ENCODE measurements at places on chromosomes 7 and 10.

GRCh38 chr7:112092709-112093395 is 113.3 kb downstream of the DOCK4 start:
- DNase-seq = no peak

DNA sequence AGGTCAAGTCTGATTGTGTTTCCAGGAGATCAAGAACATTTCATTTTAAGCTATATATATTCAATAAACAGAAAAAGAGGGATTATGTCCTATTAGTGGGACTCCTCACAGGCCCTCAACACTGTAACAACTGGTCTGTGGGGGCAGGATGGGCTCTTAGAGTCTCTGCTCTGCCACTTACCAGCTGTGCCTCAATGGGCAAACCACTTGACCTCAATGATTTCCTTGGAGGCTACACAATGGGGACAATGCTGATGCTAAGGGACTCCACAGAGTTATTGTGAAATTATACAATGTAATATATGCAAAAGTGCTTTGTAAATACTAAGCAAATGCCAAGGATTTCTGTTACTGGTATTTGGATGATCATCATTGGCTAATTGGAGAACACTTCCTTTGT is 33.2 kb upstream of the MXI1 start:
- no peak for DNase-seq

DNA sequence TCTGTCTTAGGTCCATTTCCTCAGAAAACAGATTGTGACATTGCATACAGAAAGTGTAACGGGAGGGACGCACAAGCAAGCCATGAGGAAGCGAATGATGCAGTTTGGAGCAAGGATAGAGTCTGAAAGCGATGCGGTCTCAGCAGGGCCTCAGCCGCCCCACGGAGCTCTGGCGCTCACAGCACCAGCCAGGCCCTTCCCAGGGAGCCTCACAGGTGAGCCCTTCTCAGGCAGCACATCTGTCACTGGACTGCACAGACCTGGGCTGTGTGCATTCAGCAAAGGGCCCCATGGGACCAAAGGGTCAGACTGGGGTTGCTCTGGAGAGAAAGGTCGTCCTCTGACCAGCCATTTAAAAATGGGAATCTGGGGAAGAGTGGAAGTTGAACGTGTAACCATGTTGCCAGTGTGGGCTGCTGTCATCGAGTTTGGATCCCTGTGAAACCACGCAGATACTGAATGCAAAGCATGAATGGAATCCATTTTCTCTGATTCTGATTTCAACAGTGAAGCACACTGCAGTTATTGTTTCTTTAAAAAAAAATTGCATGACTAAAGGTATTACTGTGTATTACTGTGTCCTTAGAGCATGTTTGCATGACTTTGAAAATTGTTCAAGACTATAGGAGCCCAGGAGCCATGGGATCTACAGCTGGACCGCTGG is 350.0 kb upstream of the AKR1E2 start:
- no peak for DNase-seq

DNA sequence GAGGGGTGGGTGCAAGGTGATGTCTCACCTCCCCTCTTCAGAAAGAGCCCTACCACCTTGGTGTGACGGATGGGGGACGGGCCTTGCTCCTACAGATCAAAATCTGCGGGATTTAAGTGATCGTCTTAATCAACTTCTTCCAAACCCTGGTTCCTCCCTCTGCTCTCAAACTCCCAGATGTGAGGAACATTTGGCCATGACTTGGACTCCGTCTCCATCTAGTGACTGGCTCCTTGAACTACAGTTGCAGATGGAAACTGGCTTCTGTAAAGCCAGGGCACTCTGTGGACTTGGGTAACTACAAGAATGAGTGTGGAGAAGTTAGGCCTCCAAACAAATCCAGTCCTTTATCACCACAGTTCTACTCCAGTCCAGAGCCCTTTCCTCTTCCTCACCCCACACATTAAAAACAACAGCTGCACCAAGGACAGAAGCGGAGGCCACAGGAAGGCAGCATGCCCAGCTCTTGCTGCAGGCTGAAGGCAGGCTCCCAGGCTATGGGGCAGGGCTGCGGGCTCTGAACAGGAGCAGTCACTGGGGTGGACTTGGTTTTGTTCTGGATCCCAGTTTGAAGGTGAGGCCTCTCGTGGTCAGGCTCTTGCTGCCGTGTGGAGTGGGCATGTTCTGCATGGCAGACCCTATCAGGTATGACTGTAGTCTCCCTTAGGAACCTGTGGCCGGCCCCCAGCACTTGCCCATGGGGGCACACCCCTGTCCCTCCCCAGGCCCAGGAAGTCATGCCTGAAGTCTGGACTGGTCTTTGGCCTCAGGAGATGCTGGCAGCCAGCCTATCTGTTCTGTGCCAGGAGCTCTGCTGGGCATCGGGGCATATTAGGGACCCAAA is 79.4 kb downstream of the VWC2 start:
- DNase-seq = peak; percentile 74

DNA sequence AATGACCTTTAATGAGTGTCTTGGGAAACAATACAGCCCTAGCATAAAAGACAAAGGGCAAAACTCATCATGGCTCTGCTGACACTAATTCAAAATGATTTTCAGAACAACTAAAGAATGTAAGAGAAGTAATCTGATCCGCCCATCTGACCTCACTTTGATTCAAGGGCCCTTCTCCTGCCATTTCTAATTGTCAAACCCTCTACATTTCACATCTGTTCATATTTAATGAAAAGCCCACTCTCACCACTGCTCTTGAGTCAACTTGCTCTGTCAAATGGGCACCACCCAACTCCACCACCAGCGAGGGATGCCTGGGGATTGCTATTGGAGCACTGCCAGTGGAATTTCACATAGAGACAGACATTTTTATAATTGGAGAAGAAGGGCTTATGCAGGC is 639.2 kb downstream of the KCNMA1 start:
- DNase-seq = no peak

DNA sequence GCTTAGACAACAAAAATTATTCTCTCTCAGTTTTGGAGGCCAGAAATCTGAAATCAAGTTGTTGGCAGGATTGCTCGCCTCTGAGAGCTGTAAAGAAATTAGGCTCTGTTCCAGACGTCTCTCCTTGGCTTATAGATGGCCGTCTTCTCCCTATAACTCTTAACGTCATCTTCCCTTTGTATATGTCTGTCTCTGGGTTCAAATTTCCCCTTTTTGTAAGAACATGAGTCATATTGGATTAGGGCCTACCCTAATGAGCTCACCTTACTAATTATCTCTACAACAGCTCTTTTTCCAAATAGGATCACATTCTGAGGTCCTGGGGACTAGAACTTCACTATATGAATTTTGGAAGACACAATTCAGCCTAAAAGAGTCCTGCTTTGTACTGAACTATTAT is 22.4 kb downstream of the GALNTL5 start:
- DNase-seq = no peak

- DNase-seq = no peak
These were observed 2.9 kb upstream of the RRP12 start for GRCh38 chr10:97404044-97404443.

GRCh38 chr7:22114440-22114981 is 168.8 kb upstream of the CDCA7L start:
- no peak for DNase-seq

GRCh38 chr10:131693766-131694165 is 207.0 kb upstream of the PPP2R2D start:
- no peak for DNase-seq

GRCh38 chr7:81624650-81625631 is 144.9 kb downstream of the HGF start:
- DNase-seq = no peak

- DNase-seq = peak; percentile 93
These were observed 16.5 kb downstream of the ANLN start for GRCh38 chr7:36406156-36406555.

DNA sequence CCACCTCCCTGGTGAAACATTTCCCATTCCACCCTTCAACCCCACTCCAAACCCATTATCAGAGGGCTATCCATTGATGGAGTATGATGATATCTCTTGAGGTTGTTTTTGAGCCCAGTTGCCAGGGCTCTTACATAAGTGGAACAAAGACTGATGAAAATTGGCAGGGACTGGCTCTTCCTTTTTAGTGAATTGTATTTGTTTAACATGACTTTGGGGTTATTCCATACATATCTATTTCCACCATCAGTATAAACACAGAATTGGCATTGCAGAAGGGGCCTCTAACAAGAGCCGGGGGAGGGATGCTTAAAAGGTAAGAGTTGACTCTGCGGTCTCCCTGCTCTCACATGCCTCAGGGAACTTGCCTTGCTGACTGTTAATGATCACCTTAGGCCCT is 28.9 kb downstream of the FZD1 start:
- DNase-seq = no peak

All from hippocampal formation (tissue), 2 donors.